ENCODE measurements at places on chromosomes 16 and 17. TPM values are rescaled to one million over a fixed set of nuclear protein-coding genes. Genes with fewer than 3 reads are reported as not detected.

BLMH gene
- total RNA-seq, result 30.7 TPM

DLG4 gene
- 26.8 TPM for total RNA-seq

TAC4 gene
- not detected for total RNA-seq

SOX8 gene
- 0.73 TPM for total RNA-seq

HEATR9 gene
- total RNA-seq, result 0.21 TPM

HASPIN gene
- total RNA-seq, result 0.31 TPM

OMG gene
- total RNA-seq, result not detected
